Activated naive CD8-positive, alpha-beta T cell treated with anti-CD3 and anti-CD28 coated beads for 36 hours (primary cell): ENCODE measurements at places on chromosomes 2 and 18. TPM values are rescaled to one million over a fixed set of nuclear protein-coding genes. Genes with fewer than 3 reads are reported as not detected.

The UPP2 gene
- total RNA-seq, result not detected

The LRRC30 gene
- not detected for total RNA-seq

The CFAP65 gene
- not detected for total RNA-seq

The C2orf81 gene
- total RNA-seq, result 6.2 TPM

The KRTCAP3 gene
- total RNA-seq, result 7.4 TPM

The CTIF gene
- total RNA-seq, result 3.5 TPM

The SERPINB4 gene
- total RNA-seq, result not detected

The SLC5A7 gene
- total RNA-seq, result not detected

The ANO7 gene
- total RNA-seq, result 3.6 TPM

The SLC19A3 gene
- not detected for total RNA-seq

The OSBPL6 gene
- total RNA-seq, result 3.7 TPM

The SPAST gene
- 18.0 TPM for total RNA-seq

The ASXL3 gene
- not detected for total RNA-seq

The CSRNP3 gene
- not detected for total RNA-seq

The DSC1 gene
- total RNA-seq, result 0.93 TPM

The CCDC74B gene
- total RNA-seq, result 1.4 TPM

The SPRED2 gene
- 9.7 TPM for total RNA-seq

The LYG2 gene
- not detected for total RNA-seq

The SDC1 gene
- not detected for total RNA-seq

The IL36G gene
- total RNA-seq, result not detected

The TEKT4 gene
- not detected for total RNA-seq

The UGT1A3 gene
- not detected for total RNA-seq

The EVA1A gene
- 0.36 TPM for total RNA-seq

The GALNT13 gene
- total RNA-seq, result 0.35 TPM

The LRRTM4 gene
- total RNA-seq, result not detected
